ENCODE measurements at places on chromosomes 16 and 17. TPM values are rescaled to one million over a fixed set of nuclear protein-coding genes. Genes with fewer than 3 reads are reported as not detected.

- no peak for DNase-seq
Measured at GRCh38 chr16:88087517-88087877, 136.3 kb downstream of the BANP start.

DNA sequence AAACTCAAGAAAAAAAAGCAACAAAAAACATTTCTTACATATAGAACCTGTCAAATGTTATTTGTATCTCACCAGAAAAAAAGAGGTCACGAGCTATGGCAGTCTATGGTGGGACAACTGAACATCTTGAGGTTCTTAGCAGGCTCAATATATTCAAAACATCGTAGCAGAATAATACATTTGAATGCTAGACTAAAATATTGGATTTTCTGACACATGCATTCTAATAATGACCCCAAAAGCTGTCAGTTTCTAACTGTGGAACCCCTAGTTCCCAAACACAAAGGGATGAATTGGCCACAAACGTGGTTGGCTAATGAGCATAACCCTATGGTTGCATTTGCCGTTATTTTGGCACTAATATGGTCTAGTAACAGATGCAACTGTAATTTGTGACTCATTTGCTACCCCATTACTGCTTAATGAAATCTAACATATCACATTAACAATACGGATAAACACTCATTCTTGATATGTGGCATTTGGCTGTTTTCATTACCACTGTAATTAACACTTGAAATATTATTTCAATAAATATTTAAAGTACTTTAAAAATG, 81.2 kb downstream of the TOX3 start:
- DNase-seq, result no peak

DNA sequence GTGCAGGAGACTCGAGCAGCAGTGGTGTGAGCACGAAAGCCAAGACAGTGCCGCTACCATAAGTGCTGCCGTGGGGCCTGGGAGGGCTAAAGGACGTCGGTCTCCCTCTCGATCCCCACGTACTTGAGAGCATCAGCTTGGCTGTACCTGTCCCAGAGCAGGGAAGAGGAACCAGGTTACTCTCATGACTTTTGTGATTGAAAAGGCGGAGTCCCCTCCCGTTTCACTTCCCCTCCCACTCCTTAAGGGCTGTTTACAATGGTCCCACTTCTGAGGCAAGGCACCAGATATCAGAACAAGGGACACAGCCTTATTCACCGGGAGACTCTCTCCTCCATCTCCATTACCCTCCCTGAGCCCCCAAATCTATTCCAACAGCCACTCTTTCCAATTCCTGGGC, 20.1 kb downstream of the CNTNAP1 start:
- DNase-seq, result no peak

DNA sequence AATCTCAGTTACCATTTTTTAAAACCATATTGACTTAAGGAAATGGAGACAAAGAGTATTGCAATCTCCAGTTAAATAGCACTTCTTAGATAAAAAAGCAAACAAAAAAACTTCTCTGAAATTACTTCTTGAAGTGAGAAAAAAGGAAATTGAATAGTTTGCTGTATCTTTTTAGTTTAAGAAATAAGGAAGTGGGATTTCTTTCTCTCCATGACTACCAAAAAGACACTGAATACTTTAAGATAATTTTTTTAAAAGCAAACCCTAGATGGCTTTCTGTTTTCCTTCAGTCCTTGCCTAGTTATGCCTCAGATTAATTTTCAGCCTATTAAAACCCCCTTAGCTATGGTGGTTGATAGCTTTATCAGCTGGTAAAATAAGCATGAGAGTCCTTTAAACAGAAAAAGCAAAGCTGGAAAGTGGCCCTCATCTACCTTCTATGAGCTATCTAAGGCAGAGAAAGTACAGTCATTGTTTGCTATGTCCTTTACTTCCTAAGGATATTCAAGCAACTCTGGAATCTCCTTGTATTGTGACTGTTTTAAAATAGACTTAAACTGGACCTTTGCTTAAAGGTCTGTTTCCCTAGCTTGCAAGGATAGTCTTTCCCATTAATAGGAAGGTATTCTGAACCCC, 28.6 kb downstream of the TPPP3 start:
- DNase-seq, result no peak

GRCh38 chr16:84232969-84233368, 6.8 kb downstream of the KCNG4 start:
- no peak for DNase-seq

GRCh38 chr17:37608351-37609169, 658 bp downstream of the SYNRG start:
- peak; percentile 48 for DNase-seq

DNA sequence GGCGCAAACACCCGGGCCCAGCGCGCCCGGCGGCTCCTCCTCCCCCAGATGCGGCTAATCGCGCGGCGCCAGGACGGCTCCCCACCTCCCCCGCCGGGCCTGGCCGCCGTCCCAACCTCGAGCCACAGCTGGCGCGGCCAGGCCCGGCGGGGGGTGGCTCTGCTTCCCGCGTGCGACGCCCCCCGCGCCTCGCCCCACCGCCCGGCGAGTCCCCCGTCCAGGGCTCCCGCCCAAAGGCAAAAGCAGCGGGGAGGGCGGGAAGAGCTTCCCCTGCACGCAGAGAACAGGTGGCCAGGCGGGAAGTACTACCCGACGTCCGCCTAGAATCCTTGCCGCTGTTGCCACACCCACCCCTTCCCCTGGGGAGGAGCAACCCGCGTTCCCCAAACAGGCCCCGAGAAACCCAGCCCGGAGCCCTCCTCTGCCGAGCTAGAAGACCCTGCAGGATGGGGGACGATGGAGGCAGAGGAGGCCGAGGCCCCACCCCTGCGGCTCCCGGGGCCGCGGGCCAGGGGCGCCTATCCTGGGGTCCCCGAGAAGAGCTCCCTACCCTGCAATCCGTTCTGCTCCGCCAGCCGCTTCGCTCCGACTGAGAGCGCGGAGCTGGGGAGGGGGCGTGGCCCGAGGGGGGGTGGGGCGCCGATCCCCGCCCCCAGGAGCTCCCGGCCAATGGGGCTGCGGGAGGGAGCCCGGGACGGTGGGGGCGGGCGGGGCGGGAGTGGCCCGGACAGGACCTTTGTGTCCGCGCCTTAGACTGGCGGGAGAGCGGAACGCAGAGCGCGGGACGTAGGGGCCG, at the start of gene CARHSP1:
Gene CARHSP1, minus strand, starts transcription at position 591 of the 796 bp plus-strand sequence. CDS start 9,678 bp downstream, outside the sequence.
- DNase-seq, result peak; percentile 79

Gene KRT34
- total RNA-seq, result 3.6 TPM

DNA sequence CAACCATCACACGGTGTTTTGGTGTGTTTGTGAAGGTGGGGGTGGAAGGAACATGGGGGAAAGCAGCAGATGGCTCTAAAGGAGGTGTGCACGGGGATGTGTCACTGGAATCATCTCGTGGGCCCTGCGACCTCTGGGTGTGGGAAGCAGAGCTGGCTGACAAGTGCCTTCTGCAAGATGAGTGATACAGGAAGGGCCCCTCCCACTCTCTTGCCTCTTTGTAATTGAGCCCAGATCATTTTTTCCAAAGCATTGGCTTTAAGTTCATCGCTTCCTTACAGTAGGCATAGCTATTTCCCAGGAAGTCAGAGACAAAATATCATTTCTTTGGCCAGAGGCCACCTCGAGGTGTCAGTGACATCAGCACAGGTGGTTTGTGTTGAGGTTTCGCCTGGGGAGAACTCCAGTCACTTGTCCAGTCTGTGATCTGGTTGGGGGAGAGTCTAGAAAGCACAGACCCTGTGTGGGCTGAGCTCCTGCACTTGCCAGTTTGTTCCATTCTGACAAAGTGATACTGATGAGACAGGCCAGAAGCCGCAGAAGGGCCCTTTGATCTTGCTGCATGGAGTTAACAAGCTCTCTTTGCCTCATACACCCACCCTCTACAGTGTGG, 20.6 kb upstream of the SNTB2 start:
- DNase-seq, result peak; percentile 82

Gene KLHL10
- total RNA-seq, result 0.18 TPM

DNA sequence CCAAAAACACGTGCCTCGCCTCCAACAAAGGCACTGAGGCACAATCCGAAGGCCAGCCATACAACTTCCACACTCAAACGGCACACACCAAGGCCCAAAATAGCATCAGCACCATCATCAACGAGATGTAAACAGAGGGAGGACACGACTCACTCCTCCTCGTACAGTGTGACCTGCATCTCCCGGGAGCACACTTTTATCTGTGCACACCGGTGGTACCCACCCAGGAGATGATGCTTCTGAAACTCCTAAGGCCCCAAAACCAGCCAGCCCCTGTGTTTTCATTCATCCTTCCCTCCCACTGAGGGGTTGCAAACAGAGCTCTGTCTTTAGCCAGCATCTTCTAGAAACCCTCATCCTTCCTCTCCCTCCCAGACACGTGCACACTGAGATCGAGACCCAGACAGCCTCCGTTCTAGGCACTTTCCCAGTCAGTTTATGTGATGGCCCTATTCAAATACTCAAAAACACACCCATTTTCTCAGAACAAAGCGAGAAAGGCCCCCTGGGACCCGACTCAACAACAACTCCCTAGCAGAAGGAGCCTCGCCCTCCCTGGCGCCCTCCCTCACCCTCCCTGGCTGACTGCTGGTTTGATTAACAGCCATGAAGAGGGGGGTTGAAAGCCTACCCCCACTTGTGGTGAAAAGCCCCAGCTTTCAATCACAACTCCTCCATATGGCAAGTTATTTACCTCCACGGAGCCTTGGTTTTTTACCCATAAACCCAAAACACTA, 76.3 kb downstream of the GAS7 start:
- DNase-seq, result peak; percentile 19

Gene CCL5
- total RNA-seq, result not detected

Gene CDH11
- 601 TPM for total RNA-seq

Gene CLTC
- total RNA-seq, result 576 TPM

Gene CLEC18A
- under 0.01 TPM for total RNA-seq

GRCh38 chr17:70070305-70071027, 4.6 kb upstream of the KCNJ16 start:
- peak; percentile 62 for DNase-seq

Gene MLKL
- 4.5 TPM for total RNA-seq

DNA sequence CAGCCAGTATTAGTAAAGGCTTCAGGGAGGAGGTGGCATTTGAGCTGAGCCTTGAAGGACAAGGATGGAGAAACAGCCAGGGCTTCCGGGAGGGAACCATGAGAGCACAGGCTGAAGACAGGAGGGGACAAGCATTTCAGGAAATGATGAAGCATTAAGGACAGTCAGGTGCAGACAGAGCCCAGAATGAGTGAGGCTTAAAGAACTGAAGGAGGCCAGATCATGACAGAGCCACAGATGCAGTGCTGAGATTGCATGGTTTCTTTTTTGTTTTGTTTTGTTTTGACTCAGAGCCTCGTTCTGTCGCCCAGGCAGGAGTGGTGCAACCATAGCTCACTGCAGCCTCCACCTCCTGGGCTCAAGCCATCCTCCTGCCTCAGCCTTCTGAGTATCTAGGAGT, 211.5 kb downstream of the SOX9 start:
- DNase-seq, result peak; percentile 27

DNA sequence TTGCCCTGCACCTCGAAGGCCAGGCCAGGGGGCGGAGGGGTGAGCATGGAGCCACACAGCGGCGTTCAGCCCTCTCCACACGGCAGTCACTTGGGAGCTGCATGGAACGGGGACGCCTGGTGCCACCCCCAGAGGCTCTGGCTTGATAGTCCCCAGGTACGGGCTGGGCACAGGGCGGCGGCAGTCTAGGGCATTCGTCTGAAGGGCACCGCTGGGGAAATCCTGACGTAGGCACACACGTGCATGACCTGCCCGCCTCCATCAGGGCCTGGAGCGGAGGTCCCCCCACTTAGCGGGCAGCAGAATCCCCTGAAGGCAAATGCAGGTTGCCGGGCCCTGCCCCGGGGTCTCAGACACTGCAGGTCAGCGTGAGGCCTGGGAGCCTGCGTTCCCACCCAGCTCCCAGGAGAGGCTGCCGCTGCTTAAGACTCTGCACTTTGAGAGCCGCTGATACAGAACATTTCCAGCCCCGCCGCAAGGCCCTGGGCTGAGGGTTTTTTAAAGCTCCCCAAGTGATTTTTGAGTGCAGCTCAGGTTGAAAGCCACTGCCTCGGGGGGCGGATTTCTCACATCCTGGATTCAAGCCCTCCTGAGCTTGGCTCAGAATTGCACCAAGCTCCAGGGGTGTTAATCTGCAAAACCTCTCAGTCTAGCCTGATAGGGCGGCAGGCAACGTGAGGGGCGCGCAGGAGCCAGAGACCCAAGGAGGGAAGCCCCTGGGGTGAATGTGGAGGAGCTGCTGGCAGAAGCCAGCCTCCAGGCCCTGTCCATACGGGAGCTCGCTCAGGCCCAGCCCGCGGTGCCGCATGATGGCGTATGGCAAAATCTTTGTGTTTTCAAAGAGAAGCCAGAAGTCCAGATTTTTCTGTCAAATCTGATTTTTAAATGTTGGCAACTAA, 182.3 kb upstream of the GSE1 start:
- no peak for DNase-seq

DNA sequence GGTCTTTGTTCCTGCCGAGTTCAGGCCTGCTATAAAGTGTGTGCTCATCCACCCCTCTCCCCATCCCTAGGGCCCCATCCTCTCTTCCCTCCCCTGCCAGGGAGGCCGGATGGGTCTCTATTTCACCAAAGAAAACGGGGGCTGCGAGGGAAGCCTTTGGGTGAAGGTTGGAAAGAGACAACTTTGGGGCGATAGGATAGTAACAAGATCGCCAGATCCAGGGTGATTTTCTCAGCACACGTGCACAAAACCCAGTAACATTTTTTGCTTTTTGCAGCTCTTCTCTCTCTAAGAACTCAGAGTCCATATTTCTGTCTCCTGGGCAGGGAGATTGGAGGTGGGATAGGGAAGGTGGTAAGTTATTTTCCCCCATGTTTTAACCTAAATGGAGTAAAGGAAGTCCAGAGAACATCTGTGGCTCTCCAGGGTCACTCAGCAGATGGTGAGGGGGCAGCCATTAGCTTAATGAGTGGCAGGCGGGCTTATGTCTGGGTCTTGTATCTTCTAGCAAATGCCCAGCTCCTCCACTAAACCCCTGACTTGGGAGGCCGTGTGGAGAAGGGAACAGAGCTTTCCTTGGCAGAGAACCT, 6.9 kb downstream of the CCR7 start:
- no peak for DNase-seq

DNA sequence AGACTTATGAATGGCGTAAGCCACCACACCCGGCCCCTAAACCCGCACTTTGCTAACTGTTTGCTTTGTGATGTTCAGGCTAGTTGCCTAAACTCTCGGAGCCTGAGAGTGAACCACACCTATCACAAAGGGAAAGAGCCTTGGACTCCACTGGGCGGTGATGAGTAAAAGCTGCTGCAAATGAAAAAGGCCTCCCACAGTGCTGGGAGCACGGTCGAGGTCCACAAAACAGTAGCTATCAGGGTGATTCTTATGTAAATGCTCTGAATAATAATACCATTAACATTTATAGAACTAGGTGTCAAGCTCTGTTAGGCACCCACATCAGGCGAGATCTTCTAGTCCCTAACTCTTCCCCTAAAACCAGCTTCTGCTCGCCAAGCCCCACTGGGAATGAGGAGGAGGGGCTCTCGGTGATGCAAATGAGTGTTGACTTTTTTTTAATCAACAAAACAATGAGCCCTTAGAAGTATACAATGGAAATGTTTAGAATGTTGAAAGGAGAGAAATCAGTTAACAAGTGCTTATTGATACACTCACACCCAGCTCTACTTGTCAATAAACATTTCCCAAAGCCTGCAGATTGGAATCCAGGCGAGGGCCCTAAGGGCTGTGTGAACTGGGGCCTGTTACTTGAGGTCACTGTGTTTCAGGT, 19.8 kb downstream of the FBRS start:
- DNase-seq, result no peak

Data from IMR-90 (cell line).